Fibroblast of skin of abdomen (primary cell): ENCODE measurements at places on chromosomes 2 and 18.
A peak's percentile ranks its signal among the peaks of the same experiment; 100 is the strongest.

DNA sequence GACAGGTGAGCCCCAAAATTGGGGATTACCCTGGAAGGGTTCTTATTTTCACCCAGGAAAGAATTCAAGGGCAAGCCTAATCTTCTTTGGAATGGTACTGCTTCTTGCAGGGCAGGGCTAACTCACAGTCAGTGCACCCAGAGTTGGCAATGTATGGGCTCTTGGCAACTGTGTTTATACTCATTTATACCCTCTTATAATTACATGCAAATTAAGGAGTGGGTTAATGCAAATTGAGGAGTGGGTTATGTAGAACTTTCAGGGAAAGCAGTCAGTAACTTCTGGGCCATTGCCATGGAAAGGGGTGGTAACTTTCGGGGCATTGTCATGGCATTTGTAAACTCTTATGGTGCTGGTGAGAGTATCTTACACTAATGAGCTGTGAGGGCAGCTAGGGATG, 59.2 kb downstream of the SERPINB8 start:
- no peak for DNase-seq

DNA sequence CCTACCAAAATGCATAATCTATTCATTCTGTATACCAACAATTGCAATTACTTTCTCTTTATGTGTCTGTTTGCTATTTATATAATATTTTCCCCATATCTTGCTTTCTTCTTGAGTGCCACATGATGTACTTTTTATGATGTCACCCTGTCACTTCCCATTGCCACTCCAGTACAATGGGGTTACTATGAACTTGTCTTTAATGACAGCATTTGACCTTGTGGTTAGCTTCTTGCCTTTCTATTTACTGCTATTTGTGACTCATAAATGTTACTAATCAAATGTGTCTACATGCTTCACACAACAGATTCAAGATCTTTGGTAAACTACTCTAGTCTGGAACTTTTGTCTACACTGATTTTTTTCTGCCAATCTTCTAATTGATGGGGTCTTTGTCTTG, 486.3 kb downstream of the NR4A2 start:
- DNase-seq, result no peak

DNA sequence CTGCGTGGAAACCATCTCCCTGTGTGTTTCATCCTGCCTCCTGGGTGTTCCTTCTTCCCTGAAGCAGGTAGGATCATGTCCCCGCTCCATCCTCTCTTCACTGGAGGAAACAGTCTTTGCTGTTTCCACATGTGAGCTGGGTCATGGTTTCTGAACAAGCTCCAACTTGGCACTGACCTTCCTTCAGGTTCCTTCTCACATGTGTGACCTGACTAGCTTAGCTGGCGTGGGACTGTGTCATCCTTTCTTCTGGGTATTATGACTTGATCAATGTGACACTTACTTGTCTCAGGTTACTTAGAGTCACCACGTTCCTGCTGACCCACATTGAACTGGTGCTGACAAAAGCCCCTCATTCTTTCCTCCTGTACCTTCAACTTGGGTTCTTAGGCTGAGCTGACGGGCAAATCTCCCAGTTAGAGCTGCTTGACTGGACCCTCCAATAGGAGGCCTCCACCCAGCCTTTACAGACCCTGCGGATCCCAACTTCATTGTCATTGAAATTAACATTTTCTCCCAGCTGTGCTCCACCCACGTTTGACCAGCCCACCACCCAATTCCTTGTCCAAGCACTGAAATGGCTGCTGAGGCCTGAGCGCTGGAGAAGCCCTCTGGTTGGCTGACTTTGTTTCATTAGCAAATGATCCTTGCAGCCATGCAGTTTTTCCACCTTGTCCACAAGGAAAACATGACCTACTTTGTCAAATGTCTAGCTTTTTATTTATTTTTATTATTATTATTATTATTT, 128.1 kb downstream of the DDX1 start:
- DNase-seq, result no peak

DNA sequence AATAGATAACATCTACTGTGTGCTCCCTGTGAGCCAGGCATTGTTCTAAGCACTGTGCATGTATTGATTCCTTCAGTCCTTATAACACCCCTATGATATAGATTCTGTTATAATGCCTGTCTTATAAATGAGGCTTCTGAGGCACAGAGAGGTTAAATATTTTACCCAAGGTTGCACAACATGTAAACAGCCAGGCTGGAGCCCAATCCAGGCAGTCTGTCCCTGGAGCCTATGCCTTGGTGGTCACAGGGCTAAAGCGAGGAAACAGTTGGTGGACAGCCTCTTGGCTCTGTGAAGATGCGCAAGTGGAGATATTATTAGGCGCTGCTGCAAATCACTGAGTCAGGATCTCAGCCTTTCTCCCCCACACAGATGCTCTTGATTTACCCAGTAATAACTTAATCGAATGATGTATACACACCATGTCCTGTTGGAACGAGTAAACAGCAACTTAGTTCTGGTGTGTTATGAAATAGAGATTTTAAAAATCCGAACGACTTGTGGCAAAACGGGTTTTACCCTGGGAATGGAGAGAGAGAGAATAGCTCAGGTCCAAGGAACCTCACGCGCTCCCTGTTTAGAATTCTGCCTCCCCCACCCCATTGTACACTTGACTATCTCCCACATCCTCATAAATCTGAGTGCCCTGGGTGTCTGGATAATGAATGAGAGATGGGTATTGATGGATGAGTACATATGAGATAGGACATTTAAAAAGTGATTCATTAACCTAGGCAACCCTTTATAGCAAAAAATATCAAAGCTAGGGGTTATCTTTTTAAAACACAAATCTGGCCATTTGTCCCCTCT, 231.9 kb downstream of the BCL2 start:
- DNase-seq, result no peak

DNA sequence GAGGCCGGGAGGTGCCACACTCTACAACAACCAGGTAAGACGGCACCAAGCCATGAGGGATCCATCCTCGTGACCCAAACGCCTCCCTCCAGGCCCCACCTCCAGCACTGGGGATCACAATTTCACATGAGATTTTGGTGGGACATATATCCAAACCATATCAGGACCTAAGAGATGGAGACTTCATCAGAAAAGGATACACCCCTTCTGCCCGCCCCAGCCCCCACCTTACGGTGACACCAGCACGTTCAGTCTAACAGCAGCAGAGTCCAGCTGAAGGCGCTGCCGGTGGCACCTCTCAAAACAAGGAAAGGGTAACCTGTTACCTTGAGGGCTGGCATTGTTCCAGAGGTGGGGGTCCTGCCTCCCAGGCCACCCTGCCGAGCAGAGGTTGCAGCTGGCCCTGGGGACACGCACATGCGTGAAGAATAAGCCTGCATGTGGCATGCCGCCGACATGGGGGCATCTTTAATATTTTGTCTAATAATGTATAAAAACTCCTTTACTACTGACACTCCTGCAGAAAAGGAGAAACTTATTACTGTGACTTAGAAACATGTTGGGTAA, 154.4 kb downstream of the GALR1 start:
- DNase-seq, result no peak

- DNase-seq, result no peak
Measured at GRCh38 chr2:167729911-167730310, 517.5 kb downstream of the STK39 start.

DNA sequence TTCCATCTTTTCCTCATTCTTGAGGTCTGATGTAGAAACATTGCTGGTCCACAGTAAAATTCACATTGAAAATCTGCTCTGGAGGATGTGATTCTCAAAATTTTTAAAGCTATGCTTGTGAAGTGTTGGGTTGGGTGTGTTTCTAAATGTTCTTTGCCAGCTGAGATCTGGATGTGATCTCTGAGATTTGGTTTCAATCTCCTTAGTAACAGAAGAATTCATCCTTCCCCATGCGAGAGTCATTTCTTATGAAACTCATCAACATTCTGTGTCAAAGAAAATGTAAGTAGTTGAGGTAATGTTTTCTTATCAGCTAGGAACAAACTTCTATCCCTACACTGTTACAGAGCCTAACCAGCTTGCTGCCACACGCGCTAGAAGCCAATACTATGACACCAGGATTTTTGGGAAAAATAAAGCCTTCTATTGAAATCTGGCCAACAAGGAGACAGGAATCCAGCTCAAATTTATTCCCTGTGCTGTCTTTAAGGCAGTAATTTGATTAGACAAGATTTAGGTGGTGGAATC, 134.9 kb downstream of the PTH2R start:
- no peak for DNase-seq

- DNase-seq, result peak; percentile 40
Measured at GRCh38 chr2:232979871-232980461, 33.1 kb downstream of the NGEF start.

- peak; percentile 53 for DNase-seq
Measured at GRCh38 chr18:73766910-73767515, 380.6 kb downstream of the FBXO15 start.

DNA sequence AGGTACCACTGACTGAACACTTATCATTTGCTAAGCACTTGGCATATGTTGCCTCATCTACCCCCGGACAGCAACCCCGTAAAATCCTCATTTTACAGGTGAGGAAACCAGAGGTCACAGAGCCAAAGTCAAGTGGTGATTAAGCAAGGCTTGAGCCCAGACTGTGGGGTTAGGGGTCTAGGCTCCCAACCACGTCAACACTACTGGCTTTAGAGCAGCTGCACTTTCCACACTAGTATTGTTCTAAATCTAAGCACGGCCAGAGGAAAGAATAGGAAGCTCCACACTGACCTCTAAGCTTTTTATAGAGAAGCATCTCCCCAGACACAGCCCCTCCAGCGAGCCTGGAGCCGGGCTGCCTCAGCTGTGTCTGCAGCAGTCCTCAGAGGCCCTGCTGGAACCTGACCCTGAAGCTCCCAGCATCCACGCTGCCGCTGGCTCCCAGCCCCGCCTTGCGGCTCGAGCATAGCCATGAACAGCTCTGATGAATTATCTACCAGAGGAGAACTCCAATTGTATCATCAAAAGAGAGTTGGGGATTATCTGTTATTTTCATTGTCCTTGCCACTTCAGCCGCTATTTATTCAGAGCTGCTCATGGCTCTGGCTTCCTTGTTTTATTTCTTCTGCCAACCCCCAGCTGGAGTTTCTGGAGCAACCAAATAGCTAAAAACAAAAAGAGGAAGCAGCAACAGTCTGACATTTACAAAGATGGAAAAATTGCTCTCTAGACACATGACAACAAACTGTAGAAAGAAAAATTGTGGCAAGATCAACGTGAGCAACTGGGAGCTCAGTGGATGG, 62.2 kb upstream of the RTN4 start:
- DNase-seq, result peak; percentile 76

- peak; percentile 4 for DNase-seq
Measured at GRCh38 chr18:54647176-54647575, 56.1 kb downstream of the DYNAP start.

DNA sequence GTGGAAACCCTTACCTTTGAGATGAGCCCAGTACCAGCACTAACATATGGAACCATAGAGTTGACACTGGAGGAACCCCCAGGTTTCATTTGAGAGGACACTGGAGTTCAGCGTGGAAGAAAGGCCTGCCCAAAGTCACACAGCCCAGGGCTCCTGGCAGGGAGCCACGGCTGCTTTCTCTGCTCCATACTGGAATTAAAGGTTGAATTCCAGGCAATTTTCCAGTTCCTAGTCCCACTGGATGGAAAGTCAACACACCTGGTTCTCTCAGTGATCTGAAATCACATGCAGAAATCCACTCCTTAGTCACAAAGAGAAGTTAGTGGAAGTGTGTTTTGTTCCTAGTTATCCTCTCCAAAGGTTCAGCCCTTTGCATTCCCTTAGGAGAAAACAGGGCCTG, 336.1 kb upstream of the SKOR2 start:
- no peak for DNase-seq

DNA sequence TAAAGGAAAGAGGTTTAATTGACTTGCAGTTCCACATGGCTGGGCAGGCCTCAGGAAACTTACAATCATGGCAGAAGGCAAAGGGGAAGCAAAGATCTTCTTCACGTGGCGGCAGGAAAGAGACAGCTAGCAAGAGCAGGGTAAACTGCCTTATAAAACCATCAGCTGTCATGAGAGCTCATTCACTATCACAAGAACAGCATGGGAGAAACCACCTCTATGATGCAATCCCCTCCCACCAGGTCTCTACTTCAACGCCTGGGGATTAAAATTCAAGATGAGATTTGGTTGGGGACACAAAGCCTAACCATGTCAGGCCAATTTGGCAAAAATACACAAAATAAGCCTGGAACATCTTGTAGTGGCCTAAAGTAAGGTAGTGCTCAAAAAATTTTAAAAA, 152.6 kb downstream of the COL6A3 start:
- DNase-seq, result no peak

DNA sequence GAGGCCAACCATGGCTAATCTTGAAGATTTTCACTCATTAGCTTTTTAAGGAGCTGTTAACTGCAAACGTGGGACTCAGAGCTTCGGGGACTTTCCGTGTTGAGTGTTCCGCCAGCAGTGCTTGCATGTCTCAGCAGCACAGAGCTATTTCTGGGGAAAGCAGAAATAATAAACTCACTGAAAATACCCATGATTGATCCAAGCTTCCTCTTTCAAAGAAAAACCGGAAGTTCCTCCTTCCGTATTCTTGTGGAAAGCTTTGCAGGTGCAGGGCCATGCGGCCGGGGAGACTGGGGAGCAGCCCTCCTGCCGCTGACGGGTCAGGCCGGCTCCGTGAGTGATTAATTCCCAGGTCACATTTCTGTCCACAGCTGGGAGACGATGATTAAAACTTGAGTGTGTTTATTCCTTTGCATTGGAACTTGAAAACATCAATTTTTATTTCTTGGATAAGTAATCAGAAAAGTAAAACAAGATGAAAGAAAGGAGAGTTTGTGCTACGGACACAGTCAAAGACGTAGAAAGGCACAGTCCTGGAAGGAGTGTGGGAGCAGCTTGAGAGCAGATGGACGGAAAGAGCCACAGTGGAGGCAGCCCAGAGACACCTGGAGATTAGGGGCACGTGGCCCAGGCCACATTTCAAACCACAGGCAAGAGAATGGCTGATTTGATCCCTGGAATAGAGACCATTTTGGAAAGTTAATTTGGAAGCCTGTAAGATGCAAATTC, 54.2 kb upstream of the CTDP1 start:
- DNase-seq, result no peak

GRCh38 chr18:6069539-6069938, 174.2 kb upstream of the TMEM200C start:
- DNase-seq, result no peak

DNA sequence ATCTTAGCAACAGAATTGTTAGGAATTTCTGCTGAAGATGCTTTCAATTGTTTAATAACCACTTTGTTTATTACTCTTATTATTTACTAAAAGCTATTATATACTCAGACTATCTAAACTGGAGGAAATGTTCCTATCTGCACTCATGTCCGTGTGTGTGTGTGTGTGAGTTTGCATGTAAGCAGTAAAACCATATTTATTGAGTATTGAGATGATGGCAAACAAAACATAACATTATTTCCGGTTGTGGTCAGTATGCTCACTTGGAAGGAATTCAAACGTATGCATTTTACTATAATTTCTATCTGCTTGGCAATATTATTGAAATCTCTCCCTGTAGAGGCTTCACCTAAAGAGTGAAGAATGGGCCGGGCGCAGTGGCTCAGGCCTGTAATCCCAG, 43.0 kb upstream of the ZNF804A start:
- DNase-seq, result no peak

DNA sequence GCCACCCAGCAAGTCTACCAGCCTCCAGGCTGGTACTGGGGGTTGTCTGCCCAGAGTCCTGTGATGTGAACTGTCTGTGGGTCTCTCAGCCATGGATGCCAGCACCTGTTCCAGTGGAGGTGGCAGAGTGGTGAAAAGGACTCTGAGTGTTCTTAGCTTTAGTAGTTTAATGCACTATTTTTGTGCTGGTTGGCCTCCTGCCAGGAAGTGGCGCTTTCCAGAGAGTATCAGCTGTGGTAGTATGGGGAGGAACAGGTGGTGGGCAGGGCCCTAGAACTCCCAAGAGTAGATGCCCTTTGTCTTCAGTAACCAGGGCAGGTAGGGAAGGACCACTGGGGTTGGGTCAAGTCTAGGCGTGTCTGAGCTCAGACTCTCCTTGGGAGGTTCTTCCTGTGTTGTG, 356.7 kb downstream of the STK39 start:
- DNase-seq, result no peak
